Activated naive CD4-positive, alpha-beta T cell treated with anti-CD3 and anti-CD28 coated beads, Interleukin-2, amount 10 ng/mL, durations not matched to agents 7 days and 5 days (primary cell): ENCODE measurements at places on chromosomes 13 and 19.

GRCh38 chr19:9430444-9430843 is 4.9 kb downstream of the ZNF266 start:
- no peak for DNase-seq

- DNase-seq = no peak
Measured at GRCh38 chr19:39737351-39737750, 478 bp downstream of the CLC start.

GRCh38 chr19:44042147-44042546 is 9.7 kb upstream of the ZNF223 start:
- DNase-seq = no peak

GRCh38 chr13:23796551-23796950 is 92.6 kb downstream of the MIPEP start:
- DNase-seq = no peak

DNA sequence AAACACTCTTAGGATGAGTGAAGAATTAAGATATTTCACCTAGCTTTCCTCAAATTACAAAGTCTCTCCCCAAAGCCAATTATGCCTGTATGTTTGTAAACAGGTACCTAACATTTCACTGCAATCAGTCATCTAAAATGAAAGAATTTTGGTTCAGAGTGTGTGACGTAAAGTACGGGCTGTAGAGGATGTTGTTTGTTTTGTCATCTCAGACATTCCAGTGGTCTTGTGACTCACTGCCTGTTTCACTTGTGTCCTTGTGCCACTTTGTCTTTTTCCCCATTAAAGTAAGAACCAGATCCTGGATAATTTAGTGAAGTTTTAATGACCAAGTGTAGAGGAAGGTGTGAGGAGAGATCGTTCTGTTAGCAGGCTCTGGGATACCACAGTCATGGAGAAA is 28.6 kb upstream of the EID2 start:
- no peak for DNase-seq

DNA sequence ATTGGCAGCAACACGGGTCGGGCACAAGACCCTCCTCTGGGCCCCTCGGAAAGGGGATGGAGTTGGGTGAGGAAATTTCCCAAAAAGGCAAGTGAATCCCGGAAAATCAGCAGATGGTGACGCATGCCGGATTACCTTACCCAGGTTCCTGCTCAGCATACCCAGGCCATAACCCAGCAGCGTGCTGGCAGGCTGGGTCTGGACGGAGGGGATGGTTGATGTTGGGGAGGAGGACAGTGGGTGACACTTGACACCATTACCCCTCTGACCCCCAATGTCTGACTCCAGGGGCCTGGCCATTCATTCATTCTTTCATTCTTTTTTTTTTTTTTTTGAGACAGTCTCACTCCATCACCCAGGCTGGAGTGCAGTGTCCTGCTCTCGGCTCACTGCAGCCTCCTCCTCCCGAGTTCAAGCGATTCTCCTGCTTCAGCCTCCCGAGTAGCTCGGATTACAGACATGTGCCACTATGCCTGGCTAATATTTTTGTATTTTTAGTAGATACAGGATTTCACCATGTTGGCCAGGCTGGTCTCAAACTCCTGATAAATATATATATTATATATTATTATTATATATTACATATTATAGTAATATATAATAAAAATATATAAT is 799 bp downstream of the PVR start:
- peak; percentile 22 for DNase-seq
